ENCODE measurements at places on chromosomes 3 and 15. TPM values are rescaled to one million over a fixed set of nuclear protein-coding genes. Genes with fewer than 3 reads are reported as not detected.

Gene SLTM
- total RNA-seq, result 39.3 TPM

Gene GOLGA6A
- not detected for total RNA-seq

Gene QRICH1
- total RNA-seq, result 60.2 TPM

Gene OSBPL10
- total RNA-seq, result 42.4 TPM

Gene SATB1
- 1.6 TPM for total RNA-seq

Gene MYL3
- not detected for total RNA-seq

Gene SCN5A
- 5.5 TPM for total RNA-seq

Gene HRH1
- total RNA-seq, result 11.2 TPM

Gene CAV3
- total RNA-seq, result not detected

Gene HRG
- not detected for total RNA-seq

Gene CASR
- total RNA-seq, result not detected

Gene HIGD2B
- total RNA-seq, result not detected

Gene ESYT3
- total RNA-seq, result 0.05 TPM

Gene SLC28A2
- total RNA-seq, result not detected

Gene RLBP1
- not detected for total RNA-seq

Gene ZNF639
- 37.6 TPM for total RNA-seq

Gene MME
- 3.8 TPM for total RNA-seq

Gene KIF15
- total RNA-seq, result 13.8 TPM

Gene RTP3
- total RNA-seq, result not detected

Gene ZBED2
- not detected for total RNA-seq

Gene CAMK1
- 51.8 TPM for total RNA-seq

Gene C2CD4A
- not detected for total RNA-seq

Gene UCN2
- not detected for total RNA-seq

Gene GNAT1
- not detected for total RNA-seq

Gene SRGAP3
- 0.07 TPM for total RNA-seq

Gene DOCK3
- 0.15 TPM for total RNA-seq

Gene FMN1
- total RNA-seq, result under 0.01 TPM

Gene TF
- not detected for total RNA-seq

Gene ARL13B
- 10.0 TPM for total RNA-seq

Gene CCR2
- not detected for total RNA-seq

Gene KCNMB3
- total RNA-seq, result 1.4 TPM

Gene STIMATE
- 17.0 TPM for total RNA-seq

Gene DMXL2
- 8.3 TPM for total RNA-seq

Gene GATM
- 0.69 TPM for total RNA-seq

Gene AP4E1
- 7.0 TPM for total RNA-seq

Gene ATP8B4
- total RNA-seq, result under 0.01 TPM

Gene TIMMDC1
- 58.6 TPM for total RNA-seq

Gene NOX5
- not detected for total RNA-seq

Gene ENTPD3
- total RNA-seq, result not detected

Gene PLA2G4D
- total RNA-seq, result not detected

Gene SH3BP5
- total RNA-seq, result 50.7 TPM

Gene RARRES1
- 5.1 TPM for total RNA-seq

Gene GPR15
- not detected for total RNA-seq
